Esophagus muscularis mucosa (tissue), 4 donors: ENCODE measurements at places on chromosomes 4 and X. TPM values are rescaled to one million over a fixed set of nuclear protein-coding genes. Genes with fewer than 3 reads are reported as not detected.

Gene ARX
- not detected for total RNA-seq

Gene NR3C2
- 14.6 TPM for total RNA-seq

Gene SHROOM2
- total RNA-seq: 0.42 TPM

Gene LRCH2
- 9.8 TPM for total RNA-seq

Gene CT45A3
- total RNA-seq: not detected

Gene RNF128
- total RNA-seq: not detected

Gene RPS3A
- total RNA-seq: 4,454 TPM

Gene ZNF711
- 0.50 TPM for total RNA-seq

Gene MRFAP1L1
- 56.3 TPM for total RNA-seq

Gene FMR1NB
- total RNA-seq: not detected

Gene TLR6
- total RNA-seq: 1.7 TPM

Gene NXF2
- not detected for total RNA-seq

Gene HTATSF1
- 59.8 TPM for total RNA-seq

Gene CTAG2
- total RNA-seq: not detected

Gene ZFP42
- not detected for total RNA-seq

Gene FREM3
- total RNA-seq: not detected

Gene KDR
- total RNA-seq: 67.3 TPM

Gene PITX2
- 30.3 TPM for total RNA-seq

Gene CLDN2
- total RNA-seq: not detected

Gene H2BW2
- total RNA-seq: not detected

Gene PTPN13
- 13.7 TPM for total RNA-seq

Gene FGD1
- total RNA-seq: 11.4 TPM

Gene HSFX3
- total RNA-seq: not detected

Gene GRIA2
- total RNA-seq: not detected

Gene TSPAN7
- 38.3 TPM for total RNA-seq

Gene PRMT9
- total RNA-seq: 4.1 TPM

Gene CENPVL3
- not detected for total RNA-seq

Gene SCML1
- total RNA-seq: 8.3 TPM

Gene PCYT1B
- 5.8 TPM for total RNA-seq

Gene MSX1
- 2.9 TPM for total RNA-seq

Gene PAGE2
- total RNA-seq: not detected

Gene SSX1
- total RNA-seq: not detected

Gene AMER1
- 4.5 TPM for total RNA-seq

Gene COL4A5
- total RNA-seq: 207 TPM

Gene SORCS2
- total RNA-seq: 3.7 TPM

Gene SLITRK4
- 0.42 TPM for total RNA-seq

Gene EVC
- total RNA-seq: 42.3 TPM

Gene TREX2
- not detected for total RNA-seq

Gene REELD1
- not detected for total RNA-seq

Gene FGB
- not detected for total RNA-seq

Gene ARMCX2
- total RNA-seq: 15.0 TPM

Gene INPP4B
- total RNA-seq: 18.5 TPM

Gene ADH7
- total RNA-seq: not detected

Gene UGT2B15
- not detected for total RNA-seq

Gene TMEM271
- not detected for total RNA-seq

Gene ERCC6L
- total RNA-seq: not detected

Gene CENPVL2
- total RNA-seq: not detected

Gene SHROOM3
- 101 TPM for total RNA-seq

Gene NPY2R
- 0.39 TPM for total RNA-seq

Gene NOA1
- total RNA-seq: 29.7 TPM

Gene FRAS1
- total RNA-seq: 6.0 TPM

Gene MAGEE2
- not detected for total RNA-seq

Gene FBXL5
- total RNA-seq: 67.8 TPM

Gene SYTL5
- not detected for total RNA-seq

Gene LINC00632
- total RNA-seq: 17.2 TPM

Gene SPANXN3
- total RNA-seq: not detected

Gene FNIP2
- total RNA-seq: 82.6 TPM
